ENCODE measurements at places on chromosomes 1 and 21.

DNA sequence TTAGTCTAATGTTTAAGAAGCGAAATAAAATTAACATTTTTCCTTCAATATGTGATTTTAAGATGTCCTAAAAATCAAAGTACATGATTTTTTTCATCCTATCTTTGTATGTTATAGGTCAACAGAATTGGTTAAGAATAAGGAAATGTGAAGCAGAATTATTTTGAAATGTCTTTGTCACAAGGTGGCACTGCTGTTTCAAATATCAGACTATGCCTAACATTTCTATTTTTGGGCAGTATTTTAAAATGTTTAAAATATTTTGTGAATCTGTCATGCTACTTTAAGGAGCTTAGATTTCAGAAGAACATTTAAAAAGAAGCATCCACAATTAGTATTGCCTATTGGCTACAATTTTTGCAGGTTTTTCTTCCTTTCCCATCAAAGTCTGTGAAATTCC, 38.7 kb downstream of the AMY1C start:
- DNase-seq, result no peak

DNA sequence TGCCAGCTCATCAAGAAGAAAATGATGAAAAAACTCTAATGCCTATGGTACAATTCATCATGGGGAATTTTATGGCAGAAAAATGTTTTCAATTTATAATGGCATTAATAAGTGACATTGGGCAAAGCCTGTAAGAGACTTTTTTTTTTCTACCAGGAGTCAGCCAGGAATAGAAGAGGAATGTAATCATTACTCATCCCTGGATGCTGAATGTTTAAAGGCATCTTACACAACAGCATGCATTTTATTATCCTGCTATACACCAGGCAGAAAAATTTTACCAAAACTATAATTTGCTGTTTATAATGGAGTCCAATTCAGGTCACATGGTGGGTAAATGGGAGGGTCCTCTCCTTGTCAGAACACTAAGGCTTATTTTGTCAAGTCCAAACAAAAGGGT, 189.9 kb upstream of the BEND5 start:
- no peak for DNase-seq

DNA sequence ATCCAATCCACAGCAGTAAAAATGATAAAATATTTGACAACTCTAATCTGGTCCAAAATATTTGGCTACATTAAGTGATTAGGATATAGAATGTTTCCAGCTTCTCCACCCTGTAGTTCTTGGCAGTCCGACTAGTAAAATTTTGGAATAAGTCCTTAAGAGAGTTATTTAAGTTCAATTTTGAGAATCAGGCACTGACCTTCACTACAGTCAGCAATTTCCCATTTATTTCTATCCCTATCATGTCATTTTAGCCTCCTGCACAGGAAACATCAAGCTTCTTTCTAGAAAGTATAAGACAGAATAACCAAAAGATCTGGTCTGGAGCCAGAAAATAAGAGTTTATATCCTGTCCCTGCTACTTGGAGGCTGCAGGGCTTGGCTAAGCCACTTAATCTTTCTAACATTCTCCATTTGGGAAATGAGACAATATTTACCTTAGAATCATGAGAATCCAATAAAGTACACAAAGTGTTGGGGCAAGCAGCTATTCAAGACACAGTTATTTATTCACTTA, 162.2 kb downstream of the DPYD start:
- no peak for DNase-seq

GRCh38 chr1:14184454-14184853, 414.0 kb upstream of the KAZN start:
- DNase-seq, result no peak

Data from NCI-H1436 treated with DMSO at 0.1 percent for 48 hours (cell line).